Neural progenitor cell (in vitro differentiated cells): ENCODE measurements at places on chromosomes 5 and 9.

DNA sequence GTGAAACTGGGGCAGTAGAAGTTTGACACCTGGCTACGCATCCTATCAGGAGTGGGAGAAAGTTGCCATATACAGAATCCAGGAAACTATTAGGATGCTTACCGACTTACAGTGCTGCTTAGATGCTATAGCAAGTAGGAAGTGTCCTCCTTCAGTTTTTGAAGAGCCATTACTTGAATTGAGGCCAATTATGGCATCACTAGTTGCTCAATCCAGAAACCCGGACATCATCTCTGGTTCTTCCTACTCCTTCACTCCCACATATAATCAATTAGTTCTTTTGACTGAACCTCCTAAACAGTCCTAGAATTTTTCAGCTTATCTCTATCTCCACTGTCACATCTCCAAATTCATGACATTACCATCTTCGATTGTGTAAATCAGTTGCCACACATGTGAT lies 41.8 kb upstream of the UGCG start:
- no peak for DNase-seq
- H3K4me1 ChIP-seq, result no peaks in the 10 kb centered on the region
- no peaks in the 10 kb centered on the region for H3K36me3 ChIP-seq
- no peak overlapping the region for H3K4me3 ChIP-seq

- no peak overlapping the region for H3K27ac ChIP-seq
- no peak for DNase-seq
- no peak overlapping the region for H3K4me3 ChIP-seq
Observed at GRCh38 chr9:35179347-35180280, 17.8 kb downstream of the UNC13B start.

DNA sequence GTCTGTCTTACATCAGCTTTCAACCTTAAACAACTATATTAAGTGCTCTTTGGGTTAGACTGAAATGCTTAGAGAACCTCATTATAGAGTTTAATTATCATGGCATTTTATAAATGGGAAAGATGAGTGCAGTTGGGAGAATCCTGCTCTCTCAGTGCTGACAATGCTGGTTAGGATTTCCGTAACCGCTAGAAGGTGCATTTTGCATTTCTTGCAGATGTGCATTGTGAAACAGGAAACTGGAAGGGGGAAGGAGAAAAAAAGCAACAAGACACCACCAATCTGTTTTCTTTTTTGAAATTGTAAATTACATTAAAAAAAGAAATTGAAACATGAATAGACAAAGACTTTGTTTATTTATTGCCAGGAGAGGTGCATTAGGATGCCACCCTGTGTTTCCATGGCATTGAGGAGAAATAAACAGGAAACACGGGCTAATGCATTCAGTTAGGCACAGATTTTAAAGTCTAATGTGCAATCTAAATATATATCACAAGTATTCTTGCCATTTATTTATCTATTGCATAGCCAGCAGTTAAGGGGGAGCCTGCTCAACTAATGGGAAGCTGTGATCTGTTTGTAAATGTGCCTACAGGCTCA lies 478.9 kb downstream of the PSAT1 start:
- H3K4me1 ChIP-seq, result peaks cover 50% of the 10 kb centered on the region
- H3K4me3 ChIP-seq, result no peak overlapping the region
- no peaks in the 10 kb centered on the region for H3K27me3 ChIP-seq
- no peak overlapping the region for H3K27ac ChIP-seq
- H3K36me3 ChIP-seq, result no peaks in the 10 kb centered on the region

DNA sequence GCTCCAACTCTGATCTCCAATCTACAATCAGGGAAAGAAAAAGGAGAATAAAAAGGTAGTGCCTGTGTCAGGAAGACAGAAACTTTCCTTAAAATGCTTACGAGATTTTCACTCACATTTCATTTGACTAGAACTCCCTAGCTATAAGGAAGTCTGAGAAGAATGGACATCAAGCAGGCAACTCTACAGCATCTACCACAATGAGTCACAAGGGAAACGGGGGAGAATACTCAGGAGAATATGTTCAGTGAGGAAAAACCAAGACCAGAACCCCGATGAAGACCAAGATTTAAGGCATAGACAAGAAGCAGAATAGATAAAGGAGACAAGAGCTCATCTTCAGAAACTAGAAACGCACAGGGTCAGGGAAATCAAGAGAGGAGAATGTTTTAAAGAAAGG lies 9.0 kb upstream of the SETD9 start:
- no peak for DNase-seq
- H3K27me3 ChIP-seq, result no peaks in the 10 kb centered on the region
- H3K4me1 ChIP-seq, result no peaks in the 10 kb centered on the region
- H3K27ac ChIP-seq, result no peak overlapping the region
- H3K4me3 ChIP-seq, result no peak overlapping the region
- no peaks in the 10 kb centered on the region for H3K36me3 ChIP-seq

DNA sequence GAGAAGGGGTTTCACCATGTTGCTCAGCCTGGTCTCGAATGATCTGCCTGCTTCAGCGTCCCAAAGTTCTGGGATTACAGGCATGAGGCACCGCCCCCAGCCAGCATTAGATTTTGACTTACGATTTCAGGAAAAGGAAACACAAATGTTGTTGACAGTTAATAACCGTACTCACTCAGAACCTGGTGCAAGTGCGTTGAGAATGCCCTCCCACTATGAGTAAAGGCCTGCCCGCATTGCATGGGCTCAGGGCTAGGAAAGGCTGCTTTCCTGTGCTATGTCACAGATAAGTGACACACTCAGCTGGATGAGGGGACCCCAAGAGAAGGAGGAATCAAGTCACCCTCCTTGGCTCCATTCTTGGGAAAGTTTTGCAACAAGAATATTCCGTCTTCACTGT lies 42.4 kb downstream of the NDST1 start:
- H3K27ac ChIP-seq, result no peak overlapping the region
- no peaks in the 10 kb centered on the region for H3K4me1 ChIP-seq
- H3K36me3 ChIP-seq, result no peaks in the 10 kb centered on the region
- no peak for DNase-seq

- H3K36me3 ChIP-seq, result no peaks in the 10 kb centered on the region
- no peaks in the 10 kb centered on the region for H3K27me3 ChIP-seq
- DNase-seq, result peak; percentile 43
- no peak overlapping the region for H3K27ac ChIP-seq
Observed at GRCh38 chr9:7360513-7360912, 439.1 kb downstream of the DMAC1 start.

GRCh38 chr5:87782916-87783315 lies 370.2 kb upstream of the CCNH start:
- H3K4me3 ChIP-seq, result no peak overlapping the region
- H3K4me1 ChIP-seq, result peaks cover 26% of the 10 kb centered on the region
- peaks cover 62% of the 10 kb centered on the region for H3K27me3 ChIP-seq
- DNase-seq, result no peak
- no peaks in the 10 kb centered on the region for H3K36me3 ChIP-seq

- no peak overlapping the region for H3K27ac ChIP-seq
- peaks cover 9% of the 10 kb centered on the region for H3K27me3 ChIP-seq
- H3K4me3 ChIP-seq, result no peak overlapping the region
Observed at GRCh38 chr5:151585970-151586369, 5.2 kb downstream of the FAT2 start.

GRCh38 chr9:92140074-92140753 lies 25.0 kb upstream of the SPTLC1 start:
- no peak overlapping the region for H3K27ac ChIP-seq
- H3K4me3 ChIP-seq, result no peak overlapping the region
- H3K4me1 ChIP-seq, result no peaks in the 10 kb centered on the region
- DNase-seq, result peak; percentile 89
- peaks cover 39% of the 10 kb centered on the region for H3K27me3 ChIP-seq

DNA sequence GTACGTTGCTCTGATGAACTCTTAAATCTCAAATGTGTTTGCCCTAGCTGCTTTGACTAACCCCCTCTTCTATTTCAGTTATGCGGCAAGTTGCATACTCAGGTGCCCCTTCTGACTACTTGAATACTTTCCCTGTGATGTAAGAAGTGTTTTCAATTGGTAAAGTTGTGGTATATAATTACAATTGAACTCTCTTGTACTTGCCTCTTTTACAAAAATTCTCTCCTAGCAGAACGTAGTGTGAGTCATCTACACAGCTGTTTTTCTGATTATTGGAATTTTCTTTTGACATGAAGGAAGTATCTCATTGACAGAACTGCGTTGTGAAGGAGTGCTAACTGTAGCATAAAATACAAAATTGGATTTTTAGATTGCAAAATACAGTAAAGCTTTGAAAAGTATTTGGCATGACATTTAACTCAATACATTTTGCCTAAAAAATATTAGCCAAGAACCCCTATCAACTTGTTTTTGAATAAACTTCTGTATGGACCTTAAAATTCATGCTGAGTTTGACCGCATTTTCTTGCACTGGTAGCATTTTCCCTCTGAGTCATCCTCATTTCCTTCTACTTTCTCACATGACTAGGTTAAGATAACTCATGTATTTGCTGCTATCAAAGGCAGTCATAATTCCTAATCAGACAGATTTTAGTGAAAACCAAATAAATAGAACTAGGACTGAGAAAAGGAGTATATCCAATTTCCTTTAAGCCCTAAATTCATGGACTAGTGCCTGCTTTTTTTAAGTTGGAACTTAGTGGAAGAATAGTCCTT lies 6.3 kb downstream of the CRHBP start:
- peaks cover 13% of the 10 kb centered on the region for H3K4me1 ChIP-seq
- H3K27ac ChIP-seq, result no peak overlapping the region
- H3K27me3 ChIP-seq, result peaks cover 26% of the 10 kb centered on the region
- no peak overlapping the region for H3K4me3 ChIP-seq
- H3K36me3 ChIP-seq, result no peaks in the 10 kb centered on the region

DNA sequence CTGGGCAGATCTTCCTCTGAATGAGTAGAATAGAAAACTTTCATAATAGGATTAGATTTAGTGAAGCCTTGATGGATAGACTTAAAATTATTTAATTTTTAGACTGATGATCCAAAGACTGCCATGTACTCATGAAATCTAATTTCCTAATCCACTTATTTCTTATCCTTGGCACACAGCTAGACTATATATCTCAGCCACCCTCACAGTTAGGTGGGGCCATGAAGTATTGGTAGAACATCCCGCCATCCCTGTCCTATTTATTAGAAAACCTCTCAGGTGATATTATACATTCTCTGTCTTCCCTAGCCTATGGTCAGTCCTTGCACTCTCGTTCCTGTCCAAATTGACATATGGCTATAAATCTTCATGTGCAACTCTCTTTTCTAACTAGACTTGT lies 110.9 kb downstream of the FAM170A start:
- H3K36me3 ChIP-seq, result no peaks in the 10 kb centered on the region
- H3K27me3 ChIP-seq, result no peaks in the 10 kb centered on the region
- DNase-seq, result no peak
- no peak overlapping the region for H3K27ac ChIP-seq
- peaks cover 5% of the 10 kb centered on the region for H3K4me1 ChIP-seq

DNA sequence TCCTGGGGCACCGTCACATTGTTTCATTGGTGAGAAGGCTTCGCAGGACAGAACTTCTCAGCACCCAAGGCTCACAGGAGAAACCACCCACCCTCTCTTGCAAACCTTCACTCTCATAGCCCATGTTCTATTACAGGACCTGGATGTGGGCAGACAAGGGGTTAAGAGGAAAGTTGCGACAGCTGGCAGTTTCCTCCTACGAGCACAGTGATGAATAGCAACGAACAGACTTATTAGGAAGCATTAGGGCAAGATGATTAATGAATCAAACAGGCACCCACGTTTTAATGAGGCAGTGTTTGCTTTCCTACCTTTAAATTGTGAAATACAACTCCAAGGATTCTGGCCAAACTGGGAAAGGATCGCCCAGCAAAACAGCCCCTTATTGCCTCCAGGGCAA lies 339.3 kb downstream of the DRD1 start:
- no peak overlapping the region for H3K4me3 ChIP-seq
- H3K27ac ChIP-seq, result no peak overlapping the region
- H3K36me3 ChIP-seq, result no peaks in the 10 kb centered on the region
- no peak for DNase-seq

DNA sequence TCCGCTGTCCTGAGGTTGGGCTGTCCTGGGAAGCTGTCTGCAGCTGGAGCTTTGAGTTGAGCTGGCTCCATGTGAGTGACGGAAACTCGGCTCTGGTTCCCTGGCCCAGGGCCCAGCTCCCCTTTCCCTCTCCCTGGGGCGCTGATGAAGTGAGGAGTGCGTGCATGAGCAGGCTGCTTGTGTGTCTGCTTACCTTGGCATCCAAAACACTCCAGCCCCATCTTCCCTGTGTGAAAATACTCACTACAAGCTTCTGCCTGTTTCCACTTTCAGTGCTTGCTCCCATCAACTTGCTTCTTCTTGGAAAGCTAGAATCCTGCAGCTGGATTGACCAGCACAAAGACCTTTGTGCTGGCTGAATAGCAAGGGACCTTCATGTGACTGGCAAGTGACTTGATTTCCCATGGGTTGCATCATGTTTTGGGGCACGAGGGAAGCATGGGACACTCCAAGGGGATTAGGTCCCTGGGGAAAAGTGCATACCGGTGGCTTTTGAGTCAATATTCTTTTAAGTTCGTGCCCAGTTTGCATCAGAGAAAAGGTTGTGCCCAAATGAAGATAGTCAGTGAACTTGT lies 198.1 kb downstream of the GADD45G start:
- no peaks in the 10 kb centered on the region for H3K36me3 ChIP-seq
- no peak for DNase-seq
- H3K4me3 ChIP-seq, result no peak overlapping the region
- no peak overlapping the region for H3K27ac ChIP-seq
- H3K27me3 ChIP-seq, result no peaks in the 10 kb centered on the region

- no peaks in the 10 kb centered on the region for H3K27me3 ChIP-seq
- no peak for DNase-seq
- no peak overlapping the region for H3K27ac ChIP-seq
- H3K4me3 ChIP-seq, result no peak overlapping the region
Observed at GRCh38 chr5:78589923-78590322, 58.6 kb downstream of the LHFPL2 start.

GRCh38 chr9:114501796-114502682 lies 3.2 kb downstream of the WHRN start:
- H3K4me1 ChIP-seq, result peaks cover 61% of the 10 kb centered on the region
- peak overlapping the region; percentile 45 for H3K4me3 ChIP-seq
- peaks cover 33% of the 10 kb centered on the region for H3K27me3 ChIP-seq
- H3K27ac ChIP-seq, result peak overlapping the region; percentile 85
- DNase-seq, result peak; percentile 83

- peaks cover 1% of the 10 kb centered on the region for H3K4me1 ChIP-seq
- no peak overlapping the region for H3K4me3 ChIP-seq
- peak; percentile 49 for DNase-seq
Observed at GRCh38 chr9:90773617-90774016, 28.0 kb upstream of the SYK start.

DNA sequence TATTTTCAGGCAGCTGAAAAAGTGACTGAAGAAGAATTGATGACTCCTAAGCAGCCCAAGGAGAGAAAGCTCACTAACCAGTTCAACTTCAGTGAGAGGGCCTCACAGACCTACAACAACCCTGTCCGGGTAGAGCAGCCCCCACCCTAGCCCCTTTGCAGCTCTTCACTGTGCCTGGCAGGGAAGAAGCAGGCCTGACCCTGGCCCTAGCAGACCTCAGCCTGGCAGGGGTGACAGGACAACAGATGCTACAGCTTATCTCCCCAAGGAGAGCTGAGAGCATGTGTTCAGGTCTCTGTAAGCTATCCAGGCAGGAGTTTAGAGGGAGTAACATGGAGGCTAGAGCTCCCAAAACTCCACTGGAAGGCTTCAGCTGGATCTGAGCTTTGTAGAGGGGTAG lies 31.8 kb downstream of the DNAI1 start:
- H3K36me3 ChIP-seq, result no peaks in the 10 kb centered on the region
- DNase-seq, result no peak
- H3K4me1 ChIP-seq, result no peaks in the 10 kb centered on the region
- H3K4me3 ChIP-seq, result no peak overlapping the region
- no peak overlapping the region for H3K27ac ChIP-seq

GRCh38 chr9:34610434-34611206 lies 1.3 kb downstream of the RPP25L start:
- H3K4me1 ChIP-seq, result peaks cover 8% of the 10 kb centered on the region
- no peak overlapping the region for H3K27ac ChIP-seq
- H3K4me3 ChIP-seq, result peak overlapping the region; percentile 66
- no peak for DNase-seq

- H3K4me3 ChIP-seq, result no peak overlapping the region
- no peak for DNase-seq
- no peaks in the 10 kb centered on the region for H3K4me1 ChIP-seq
Observed at GRCh38 chr9:106500171-106500570, 362.8 kb upstream of the ZNF462 start.
